ENCODE measurements at places on chromosomes 13 and 19.

DNA sequence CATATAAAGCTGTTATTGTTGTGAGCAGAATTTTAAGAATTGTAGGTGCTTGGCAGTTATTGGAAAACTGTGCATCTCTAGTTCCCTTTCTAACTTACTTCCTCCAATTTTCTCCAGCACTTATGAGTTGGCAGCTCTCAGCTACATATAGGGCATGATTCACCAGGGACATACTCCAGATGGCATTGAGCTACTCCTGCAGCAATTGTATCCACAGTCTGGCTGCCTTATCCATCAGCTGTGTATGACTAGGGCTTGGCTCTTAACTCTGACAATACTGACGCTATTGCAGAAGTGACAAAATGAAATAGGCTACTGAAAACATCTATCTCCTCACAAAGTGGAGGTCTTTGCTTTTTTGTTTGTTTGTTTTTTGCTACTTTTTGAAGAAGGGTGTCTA, 276.7 kb downstream of the POU4F1 start:
- no peak for DNase-seq

GRCh38 chr13:34076319-34076718, 258.4 kb downstream of the RFC3 start:
- DNase-seq = no peak

DNA sequence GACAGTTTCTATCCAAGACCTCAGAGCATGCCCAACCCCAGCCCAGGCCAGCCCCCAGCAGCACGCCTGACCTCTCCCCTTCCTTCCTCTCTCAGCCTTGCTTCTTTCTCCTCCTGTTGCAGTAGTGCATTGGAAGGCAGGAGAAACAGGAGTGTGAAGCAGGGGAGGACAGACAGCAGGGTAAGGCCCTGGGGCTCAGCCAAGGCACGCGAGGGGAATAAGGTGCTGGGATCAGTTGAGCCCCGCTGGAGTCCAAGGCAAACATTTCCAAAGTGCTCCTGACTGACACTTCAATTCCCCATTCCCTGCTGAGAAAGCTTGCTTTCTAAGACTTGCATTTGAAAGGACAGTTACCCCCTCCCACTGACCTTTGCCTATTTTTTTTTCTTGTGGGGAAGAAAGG, 73.1 kb upstream of the OLFM4 start:
- DNase-seq = no peak

DNA sequence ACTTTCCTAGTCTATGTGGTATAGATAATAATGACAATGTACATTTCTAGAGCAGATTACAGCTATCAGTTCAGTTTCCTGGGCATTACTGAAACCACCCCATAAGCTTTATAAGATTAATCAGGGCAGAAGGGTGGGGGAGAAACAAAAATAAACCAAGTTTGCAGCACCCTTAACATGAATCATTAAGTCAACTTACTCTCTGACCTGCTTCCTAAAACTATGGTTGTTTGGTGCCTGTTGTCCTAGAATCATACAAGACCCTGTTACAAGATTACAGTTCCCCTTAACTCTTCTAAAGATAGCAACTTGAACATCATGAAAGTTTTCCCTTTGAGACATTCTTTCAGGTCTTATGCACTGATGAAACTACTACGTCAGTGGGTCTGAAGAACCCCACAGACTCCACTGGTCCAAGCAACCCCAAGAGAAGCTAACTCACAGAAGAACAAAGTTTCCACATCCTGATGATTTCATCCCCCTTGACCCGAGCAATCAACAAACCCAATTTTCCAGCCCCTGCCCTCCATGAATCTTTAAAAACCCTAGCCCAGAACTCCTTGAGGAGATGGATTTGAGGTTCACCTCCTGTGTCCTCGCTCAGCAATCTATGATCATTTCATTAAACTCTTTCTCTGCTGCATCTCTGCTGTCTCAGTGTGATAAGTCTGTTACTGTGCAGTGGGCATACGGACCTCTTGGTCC, 336.5 kb downstream of the FOXO1 start:
- DNase-seq = no peak

- DNase-seq = no peak
These were observed 1.6 kb downstream of the TNFSF9 start for GRCh38 chr19:6532244-6532999.

DNA sequence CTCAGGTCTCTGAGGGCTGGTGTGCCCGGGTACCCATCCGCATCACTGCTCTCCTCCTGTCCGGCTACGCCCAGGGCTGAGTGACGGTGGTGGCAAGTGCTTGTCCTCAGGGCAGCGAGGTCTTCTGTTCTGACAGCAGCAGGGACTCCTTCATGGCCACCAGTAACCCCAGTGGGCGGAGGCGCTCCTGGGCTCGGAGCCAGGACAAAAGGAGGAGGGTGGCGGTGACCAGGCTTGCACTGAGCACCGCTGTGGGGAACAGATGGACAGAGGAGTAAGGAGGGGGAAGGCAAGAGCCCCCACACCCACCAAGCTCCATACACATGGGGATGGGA, 5.8 kb downstream of the CD320 start:
- no peak for DNase-seq

DNA sequence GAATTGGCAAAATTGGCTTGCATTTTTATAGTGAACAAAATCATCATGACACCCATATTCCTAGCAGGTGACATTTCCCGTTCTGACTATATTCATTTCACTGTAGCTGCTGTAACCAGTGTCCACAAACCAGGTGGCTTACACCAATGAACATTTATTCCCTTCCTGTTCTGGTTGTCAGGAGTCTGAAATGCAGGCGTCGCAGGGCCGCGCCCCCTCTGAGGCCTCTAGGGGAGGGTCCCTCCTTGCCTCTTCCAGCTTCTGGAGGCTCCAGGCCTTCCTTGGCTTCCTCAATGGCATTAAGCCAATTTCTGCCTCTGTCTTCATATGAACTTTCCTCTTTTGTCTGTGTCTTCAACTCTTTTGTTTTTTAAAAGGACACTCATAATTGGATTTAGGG, 6.5 kb upstream of the RLN3 start:
- DNase-seq = no peak

- DNase-seq = no peak
These were observed 734 bp upstream of the TRMT1 start for GRCh38 chr19:13117176-13117771.

DNA sequence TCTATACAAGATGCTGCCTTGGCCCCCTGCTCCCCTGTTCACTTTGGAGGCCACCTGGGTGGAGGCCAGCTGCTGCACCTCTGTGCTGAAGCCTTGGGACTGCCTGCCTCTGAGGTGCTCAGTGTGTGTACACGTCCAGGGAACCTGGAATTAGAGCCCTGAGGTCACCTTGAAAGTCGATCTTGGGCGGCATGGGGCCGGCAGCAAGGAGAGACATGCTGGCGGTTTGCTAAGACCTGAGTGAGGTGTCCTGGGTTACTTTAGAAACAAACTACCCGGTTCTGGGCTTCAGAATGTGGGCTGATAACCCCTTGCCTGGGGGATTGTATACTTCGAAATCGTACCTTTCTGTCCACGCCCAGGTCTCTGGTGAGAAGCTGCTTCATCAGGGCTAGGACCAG, 25.5 kb downstream of the TSSK6 start:
- DNase-seq = no peak

DNA sequence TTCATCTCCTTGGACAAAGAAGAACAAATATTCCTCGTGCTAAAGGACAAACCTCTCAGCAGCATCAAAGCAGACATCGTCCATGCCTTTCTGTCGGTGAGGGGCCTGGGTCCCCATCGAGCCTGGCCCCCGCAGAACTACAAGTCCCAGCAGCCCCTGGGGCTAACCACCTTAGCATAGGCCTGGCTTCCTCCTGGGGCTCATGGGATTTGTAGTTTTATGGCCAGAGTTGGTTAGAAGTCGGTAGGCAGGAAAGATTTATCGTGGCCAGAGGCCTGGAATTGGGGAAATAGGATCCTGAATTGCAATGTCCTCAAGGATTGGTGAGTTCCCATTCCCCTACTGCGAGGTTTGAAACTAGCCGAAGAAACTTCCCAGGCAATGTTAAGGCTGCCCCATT, 19.6 kb downstream of the TMEM150B start:
- peak; percentile 30 for DNase-seq

DNA sequence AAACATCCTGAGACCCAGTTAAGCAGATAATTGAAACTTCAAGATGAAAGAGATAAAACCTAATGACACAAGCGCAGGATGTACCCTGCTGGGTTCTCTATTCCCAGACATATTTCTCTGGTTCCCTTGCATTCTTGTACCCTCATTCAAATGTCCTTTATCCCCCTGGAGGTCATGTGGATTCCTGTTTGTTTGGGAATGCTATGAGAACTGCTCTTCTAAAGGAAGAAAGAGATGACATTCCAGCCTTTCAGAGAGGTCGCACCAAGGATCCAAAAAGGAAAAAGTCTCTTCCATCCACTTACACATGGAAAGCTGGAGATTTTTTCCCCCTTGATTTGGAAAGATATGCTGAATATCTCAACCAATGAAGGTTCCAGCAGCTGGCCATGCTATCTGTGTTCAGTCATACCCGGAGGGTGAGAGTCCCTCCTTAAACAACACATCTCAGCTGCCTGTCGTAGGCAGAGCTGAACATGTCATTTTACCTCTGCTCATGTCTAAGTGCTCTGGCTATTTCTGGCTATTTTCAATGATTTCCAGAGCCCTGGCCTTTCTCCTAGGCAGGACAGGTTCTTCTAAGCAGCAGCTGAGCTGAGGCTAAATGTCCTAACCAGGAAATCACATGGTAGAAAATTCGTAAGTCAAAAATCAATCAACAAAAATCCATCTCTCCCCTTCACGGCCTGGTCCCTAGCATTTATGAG, 52.5 kb downstream of the C13orf42 start:
- no peak for DNase-seq

GRCh38 chr19:46714444-46715106, 2.3 kb downstream of the PRKD2 start:
- DNase-seq = peak; percentile 29

GRCh38 chr13:74026753-74027152, 107.5 kb downstream of the KLF12 start:
- DNase-seq = peak; percentile 34

DNA sequence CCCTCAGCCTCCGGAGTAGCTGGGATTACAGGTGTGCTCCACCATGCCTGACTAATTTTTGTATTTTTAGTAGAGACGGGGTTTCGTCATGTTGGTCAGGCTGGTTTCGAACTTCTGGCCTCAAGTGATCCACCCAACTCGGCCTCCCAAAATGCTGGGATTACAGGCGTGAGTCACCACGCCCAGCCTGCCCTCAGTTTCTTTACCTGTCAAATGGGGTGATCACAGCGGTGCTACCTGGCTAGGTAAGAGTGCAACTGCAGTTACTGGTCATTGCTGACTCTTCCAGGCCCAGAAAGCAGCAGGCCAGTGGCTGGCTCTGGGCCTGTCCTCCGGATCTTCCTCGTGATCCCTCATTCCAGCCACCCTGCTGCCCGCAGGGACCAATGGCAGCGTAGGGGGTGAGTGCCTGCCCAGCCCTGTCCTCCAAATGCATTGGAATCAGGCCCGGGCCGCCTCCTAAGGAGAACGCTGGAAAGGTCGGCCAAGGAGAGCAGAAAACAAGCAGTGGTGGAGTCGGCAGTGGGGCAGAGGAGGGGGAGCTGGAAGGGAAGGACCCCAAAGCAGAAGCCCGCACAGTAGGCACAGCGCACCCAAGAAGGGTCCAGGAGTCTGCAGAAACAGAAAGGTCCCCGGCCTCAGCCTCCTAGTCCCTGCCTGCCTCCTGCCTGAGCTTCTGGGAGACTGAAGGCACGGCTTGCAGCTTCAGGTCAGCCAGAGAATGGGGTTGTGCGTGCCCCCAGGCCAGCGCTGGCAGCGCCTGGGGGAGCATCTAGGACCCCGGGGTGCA, 1.8 kb upstream of the SLC27A1 start:
- DNase-seq = no peak

GRCh38 chr13:44263751-44264620, 109.6 kb upstream of the SERP2 start:
- no peak for DNase-seq

GRCh38 chr19:44807162-44807561, 1.7 kb upstream of the BCAM start:
- DNase-seq = no peak

DNA sequence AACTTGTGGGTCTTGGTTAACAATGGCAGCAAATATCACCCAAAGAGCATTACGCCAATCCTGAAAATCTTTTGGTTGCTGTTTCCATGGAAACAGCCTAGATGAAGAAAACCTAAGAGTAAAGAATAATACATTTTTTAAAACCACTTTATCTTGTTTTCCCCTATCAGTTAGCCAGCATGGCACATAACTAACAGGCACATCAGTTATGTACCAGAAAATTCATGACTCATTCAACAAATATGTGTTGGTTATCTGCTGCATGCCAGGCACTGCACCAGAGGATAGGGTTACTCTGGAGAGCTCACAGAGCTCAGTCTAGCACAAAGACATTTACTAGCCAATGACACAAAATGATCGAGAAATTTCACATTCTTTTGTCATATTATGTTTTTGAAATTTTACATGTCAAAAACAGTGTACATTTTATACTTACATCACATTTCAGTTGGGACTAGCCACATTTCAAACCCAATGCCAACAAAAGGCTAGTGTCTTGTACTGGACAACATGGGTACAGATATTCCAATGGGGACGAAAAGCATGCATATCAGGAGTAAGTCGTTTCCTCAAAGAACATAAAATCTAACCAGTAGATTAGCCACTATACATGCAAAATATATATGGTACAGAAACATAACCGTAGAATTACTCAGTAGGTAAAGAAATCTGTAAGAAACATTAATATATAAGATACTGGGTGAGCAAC, 20.3 kb downstream of the LNX2 start:
- DNase-seq = no peak

- DNase-seq = no peak
These were observed 27.5 kb upstream of the KL start for GRCh38 chr13:32988608-32989289.

- no peak for DNase-seq
These were observed 37.8 kb downstream of the STOML3 start for GRCh38 chr13:38952827-38953226.

- DNase-seq = no peak
These were observed 2.3 kb upstream of the EIF3G start for GRCh38 chr19:10122045-10122444.

DNA sequence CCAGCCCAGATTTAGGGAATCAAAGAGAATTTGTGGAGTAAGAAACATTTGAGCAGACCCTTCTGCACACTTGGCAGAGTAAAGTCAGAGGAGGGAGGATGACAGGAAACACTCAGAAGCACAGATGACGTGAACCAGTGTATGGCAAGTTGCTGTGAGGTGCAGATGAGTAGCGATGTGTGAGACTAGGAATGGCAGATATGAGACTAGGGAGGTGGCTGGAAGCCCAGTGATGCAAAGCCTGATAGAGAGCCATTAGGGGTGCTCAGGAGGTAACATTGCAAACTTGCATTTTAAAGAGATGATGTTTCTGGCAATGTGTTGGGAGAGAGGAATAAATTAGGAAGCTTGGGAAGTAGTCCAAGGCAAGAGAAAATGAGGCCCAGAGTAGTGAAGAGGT, 44.0 kb downstream of the PCDH17 start:
- no peak for DNase-seq

DNA sequence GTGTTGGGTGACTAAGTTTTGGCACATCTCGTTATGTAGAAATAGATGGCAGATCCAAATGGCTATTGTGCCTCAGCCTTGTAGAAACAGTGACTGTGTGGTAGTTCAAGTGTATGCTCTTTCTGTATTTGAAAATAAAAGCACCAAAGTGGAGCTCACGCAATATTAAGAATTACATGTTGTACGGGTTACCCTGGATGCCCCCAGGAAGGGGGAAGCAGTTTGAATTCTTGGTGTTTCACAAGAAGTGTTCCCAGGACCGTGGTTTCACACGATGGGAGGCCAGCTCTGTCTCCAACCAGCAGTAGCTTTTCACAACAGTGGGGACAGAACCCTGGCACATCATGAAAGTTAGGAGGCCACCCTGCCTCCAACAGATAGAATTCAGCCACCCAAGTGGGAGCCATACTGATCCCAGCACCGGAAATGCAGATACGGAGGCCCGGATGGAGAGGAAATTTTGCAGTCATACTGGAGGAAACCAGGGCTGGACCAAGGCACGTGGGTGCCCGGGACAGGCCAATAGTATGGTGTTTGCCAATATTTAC, 8.9 kb downstream of the FLT1 start:
- DNase-seq = no peak
